WTC11 (cell line): ENCODE measurements at places on chromosomes 2 and 18.

GRCh38 chr2:11655495-11655894, 14.5 kb downstream of the NTSR2 start:
- no peak for DNase-seq

DNA sequence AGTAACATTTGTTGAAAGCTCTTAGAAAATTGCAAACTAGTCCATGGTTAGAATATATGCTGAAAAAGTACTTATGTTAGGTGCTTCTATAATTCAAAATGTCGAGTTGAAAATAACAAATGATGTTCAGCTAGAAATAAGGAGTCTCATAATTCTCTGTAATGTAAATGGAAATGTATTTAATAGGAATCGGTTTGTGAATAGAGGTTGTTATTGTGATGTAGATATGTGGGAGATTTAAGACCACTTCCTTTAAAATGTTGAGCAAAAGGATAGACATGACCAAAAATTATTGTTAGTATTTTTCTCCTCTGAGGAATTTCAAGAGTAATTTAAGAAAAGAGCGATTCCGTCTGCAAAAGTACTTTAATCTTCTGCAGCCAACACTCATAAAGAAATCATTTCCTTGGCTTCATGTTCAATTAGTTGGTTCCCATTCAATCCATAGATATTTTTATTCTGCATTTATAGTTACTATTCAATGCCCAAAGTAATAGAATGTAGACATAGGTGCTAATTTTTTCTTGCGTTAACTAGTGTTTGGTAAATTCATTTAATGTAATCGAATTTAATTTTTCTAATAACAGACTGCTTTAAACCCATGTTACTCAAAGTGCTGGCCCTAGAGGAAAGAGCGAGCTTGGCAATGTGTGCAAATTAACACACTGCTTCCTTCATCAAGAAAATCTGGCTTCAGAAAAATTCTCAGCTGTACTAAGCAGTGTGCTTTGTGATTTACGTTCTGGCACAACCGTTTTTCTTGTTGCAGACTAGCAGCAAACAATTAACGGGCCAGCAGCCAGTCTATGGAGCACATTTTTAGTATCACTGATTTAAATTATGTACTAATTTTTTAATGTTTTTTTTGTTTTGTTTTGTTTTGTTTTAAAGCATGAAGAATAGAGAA, 32.2 kb downstream of the FN1 start:
- DNase-seq: no peak

- DNase-seq: no peak
These were observed 476.0 kb downstream of the EIPR1 start for GRCh38 chr2:2901384-2902345.

DNA sequence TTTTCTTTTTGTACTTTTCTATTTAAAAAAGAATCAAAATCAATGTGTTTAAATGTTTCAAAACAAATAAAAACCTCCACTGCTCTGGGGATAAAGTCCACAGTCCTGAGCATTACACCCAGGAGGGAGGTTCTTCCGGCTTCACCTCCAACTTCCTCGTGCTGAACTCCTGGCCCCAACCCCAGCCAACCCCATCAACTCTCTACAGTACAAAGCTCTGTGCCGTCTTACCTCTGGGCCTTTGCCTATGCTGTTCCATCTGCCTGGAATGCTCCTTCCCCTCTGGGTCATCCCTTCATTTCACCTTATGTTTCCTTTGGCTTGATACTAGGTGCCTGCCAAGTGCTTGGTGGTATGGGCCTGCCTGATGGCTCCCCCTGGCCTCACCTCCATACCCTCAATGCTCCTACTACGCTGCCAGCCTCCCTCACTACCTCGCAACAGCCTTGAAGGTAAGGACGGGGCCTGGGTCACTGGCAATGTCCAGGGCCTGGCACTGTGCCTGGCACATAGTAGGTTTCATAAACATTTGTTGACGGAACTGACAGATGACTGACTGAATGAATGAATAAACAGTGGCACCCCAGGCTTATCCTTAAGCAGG, 28.8 kb downstream of the SDC1 start:
- DNase-seq: no peak

- no peak for DNase-seq
These were observed 69.3 kb downstream of the HDAC4 start for GRCh38 chr2:239331560-239331959.

- DNase-seq: no peak
These were observed 100.0 kb downstream of the MAP2 start for GRCh38 chr2:209523867-209524266.

GRCh38 chr2:217947383-217948350, 55.1 kb downstream of the TNS1 start:
- peak; percentile 54 for DNase-seq

DNA sequence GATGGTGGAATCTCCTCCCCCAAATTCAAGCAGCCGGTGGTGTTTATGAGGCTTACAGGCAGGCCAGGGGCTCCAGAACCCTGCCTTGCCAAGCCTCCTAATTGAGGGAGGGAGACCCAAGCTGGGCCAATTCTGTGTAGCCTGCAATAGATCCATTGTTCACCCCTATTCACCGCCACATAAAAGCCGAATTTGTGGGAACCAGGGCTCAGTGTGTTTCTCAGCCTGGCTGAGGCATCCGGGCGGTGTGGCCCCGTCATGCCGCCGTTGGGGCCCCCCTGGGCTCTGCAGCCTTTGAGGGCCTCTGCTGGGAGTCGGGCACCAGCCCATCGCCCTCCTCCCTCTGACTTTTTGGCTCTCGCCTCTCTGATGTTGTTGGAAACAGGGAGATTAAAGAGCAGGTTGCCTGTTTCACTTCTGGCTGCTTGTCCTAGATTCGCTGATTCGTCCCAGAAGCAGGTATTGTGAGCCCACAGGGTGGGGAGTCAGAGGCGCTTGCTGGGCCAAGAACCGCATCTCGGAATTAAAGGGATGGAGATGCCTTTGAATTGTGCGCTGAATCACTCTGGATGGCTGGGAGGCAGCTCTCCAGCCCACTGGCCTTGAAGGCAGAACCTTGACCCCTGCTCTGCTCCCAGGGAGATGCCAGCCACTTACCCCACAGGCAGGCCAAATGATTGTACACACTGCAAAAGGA, 14.7 kb upstream of the OTOS start:
- DNase-seq: no peak

DNA sequence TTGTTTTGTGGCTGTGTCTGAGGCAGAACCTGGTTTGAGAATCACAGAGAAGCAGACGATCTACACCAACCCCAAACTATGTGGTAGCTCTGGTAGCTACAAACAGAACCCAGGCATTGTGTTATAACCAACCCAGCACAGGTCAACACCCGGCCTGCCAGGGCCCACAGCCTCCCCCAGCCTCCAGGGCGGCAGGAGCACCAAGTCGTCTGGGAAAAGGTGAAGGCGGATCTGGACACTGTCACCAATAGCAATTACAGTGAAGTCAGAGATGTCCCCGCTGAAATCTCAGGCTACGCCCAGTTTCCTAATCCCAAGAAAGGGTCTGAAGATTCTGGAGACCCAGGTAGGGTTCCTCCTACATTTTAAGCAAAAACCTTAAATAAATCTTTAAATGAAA, 3.6 kb downstream of the HJURP start:
- DNase-seq: no peak

GRCh38 chr2:189013031-189013430, 38.9 kb downstream of the COL3A1 start:
- no peak for DNase-seq

- DNase-seq: no peak
These were observed 79.9 kb downstream of the THADA start for GRCh38 chr2:43515807-43516497.

- no peak for DNase-seq
These were observed 178.2 kb upstream of the EPHA4 start for GRCh38 chr2:221750316-221750715.

GRCh38 chr18:22387364-22387763, 30.4 kb downstream of the CTAGE1 start:
- DNase-seq: no peak

DNA sequence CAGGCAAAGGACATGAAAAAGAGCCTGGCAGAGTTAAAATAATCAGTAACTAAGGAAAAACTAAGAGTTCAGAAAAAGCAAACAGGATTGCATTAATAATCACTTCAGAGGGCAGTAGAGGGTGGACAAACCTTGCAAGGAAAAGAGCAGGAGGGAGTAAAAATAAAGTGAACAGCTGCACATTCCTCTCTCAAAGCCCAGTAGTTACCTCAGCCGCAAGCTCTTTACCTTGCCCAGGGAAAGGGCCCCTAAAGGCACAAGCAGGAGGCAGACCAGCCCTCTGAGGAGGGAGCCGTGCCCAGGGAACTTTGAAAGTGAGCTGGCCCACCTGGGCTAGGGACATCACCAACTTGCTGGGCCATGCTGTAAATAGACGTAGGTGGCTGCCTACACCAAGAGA, 196.9 kb downstream of the C1D start:
- DNase-seq: peak; percentile 29

GRCh38 chr2:42141687-42142546, 27.2 kb upstream of the EML4 start:
- peak; percentile 45 for DNase-seq

DNA sequence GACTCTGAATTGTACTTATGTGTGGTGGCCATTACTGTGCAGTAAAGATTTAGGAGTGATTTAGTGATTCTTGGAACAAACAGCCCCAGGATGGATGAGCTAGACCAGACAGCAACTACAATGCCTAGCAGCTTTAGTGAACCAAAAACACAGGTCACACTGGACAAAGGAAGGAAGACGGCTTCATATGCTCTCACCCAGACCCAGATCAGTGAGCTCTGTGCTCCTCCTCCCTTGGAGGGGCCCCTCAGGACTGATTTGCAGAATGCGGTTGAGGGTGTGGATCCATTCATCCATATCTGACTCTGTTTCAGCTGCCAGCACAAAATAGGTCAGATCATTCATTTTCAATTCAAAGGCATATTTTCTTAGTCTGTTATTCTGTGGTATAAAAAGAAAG, 159.7 kb upstream of the CCDC195 start:
- no peak for DNase-seq

- no peak for DNase-seq
These were observed 219.7 kb upstream of the CHST9 start for GRCh38 chr18:27404855-27405254.

- DNase-seq: no peak
These were observed 28.7 kb upstream of the RPRD1A start for GRCh38 chr18:36095936-36096519.

DNA sequence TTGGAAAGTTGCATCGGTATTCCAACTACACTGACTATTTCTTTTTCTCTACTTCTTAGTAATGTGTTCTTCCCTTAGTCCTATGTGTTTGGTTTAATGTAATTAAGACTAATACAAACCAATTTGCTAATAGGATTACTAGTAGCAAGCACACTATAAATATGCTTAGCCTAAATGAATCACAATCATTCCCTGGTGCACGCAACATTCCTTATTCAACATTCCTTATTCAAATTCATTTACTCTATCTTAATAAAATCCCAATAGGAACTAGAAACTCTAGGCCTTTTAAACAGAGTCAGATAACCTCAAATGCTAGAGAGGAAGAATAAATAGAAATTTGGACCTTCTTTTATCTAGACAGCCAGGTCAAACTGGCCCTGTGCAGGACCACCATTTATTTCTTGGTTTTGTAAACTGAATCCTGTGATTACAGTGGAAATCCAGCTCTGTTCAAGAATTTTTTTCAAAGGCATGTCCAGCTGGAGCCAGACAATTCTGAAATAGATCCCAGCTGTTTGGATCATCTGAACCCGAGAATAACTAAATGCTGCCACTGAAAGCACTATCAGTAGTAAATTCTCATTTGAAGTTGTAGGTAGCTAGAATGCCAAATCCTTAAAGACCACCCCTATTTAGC, 103.1 kb downstream of the PPP1R1C start:
- DNase-seq: no peak

GRCh38 chr18:33184958-33185357, 255.6 kb downstream of the CCDC178 start:
- DNase-seq: peak; percentile 12

GRCh38 chr2:157785200-157785599, 90.9 kb downstream of the ACVR1 start:
- DNase-seq: no peak

DNA sequence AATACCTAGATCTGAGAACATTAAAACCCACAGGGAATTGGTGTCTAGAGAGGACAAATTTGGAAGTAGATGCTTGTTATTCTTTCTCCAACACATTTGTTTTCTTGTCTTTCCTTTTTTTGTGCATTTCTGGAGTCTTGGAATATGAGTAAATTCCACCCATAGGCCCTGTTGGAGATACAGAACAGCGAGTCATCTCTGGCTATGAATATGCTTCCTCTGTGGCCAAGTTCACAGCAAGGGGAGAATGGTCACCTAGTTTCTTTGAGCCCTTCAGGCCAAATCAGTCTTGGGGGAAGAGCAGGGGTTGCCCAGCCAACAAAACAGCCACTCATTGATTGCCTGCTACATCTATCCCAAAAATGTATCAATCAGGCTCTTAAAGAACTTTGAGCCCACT, 31.3 kb downstream of the SP140L start:
- no peak for DNase-seq

GRCh38 chr18:61398961-61399705, 65.9 kb downstream of the CDH20 start:
- DNase-seq: no peak

DNA sequence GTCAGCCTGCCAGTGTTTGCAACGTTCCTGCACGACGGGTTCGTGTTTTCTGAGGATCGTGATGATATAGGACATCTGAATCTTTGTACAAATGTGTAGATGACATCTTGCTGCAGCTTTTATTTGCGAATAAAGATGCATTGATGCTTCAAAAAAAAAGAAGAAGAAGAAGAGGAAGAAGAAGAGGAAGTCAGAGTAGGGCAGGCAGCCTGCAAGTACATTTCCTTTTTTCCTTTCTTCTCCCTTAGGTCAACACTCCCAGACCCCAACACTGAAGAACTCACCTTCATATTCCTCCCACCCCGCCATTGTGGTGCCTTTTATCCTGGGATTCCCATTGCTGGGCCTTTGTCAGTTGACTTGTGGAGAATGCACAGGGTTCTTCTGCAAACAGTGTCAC, 91.5 kb downstream of the FHOD3 start:
- DNase-seq: no peak

GRCh38 chr2:24461685-24462084, 29.4 kb upstream of the NCOA1 start:
- DNase-seq: no peak

- no peak for DNase-seq
These were observed 183.3 kb downstream of the ASXL3 start for GRCh38 chr18:33761363-33761762.

DNA sequence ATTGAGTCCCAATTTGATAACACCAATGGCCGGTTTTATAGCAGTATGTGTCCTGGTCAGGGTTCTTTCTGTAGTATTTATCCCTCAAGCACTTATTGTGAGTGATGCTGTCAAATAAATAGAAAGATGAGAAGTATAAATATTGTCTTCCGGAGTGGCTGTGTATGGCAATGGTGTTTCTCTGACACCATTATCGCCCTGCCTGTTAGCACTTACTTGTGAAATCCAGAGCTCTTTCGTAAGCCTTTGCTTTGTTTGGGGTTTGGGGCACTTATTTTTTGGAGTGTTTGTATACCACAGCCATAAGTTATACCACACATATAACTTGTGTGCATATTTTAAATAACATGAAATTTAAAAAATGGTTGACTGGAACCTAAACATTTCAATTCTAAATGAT, 29.3 kb downstream of the CD8B2 start:
- no peak for DNase-seq

DNA sequence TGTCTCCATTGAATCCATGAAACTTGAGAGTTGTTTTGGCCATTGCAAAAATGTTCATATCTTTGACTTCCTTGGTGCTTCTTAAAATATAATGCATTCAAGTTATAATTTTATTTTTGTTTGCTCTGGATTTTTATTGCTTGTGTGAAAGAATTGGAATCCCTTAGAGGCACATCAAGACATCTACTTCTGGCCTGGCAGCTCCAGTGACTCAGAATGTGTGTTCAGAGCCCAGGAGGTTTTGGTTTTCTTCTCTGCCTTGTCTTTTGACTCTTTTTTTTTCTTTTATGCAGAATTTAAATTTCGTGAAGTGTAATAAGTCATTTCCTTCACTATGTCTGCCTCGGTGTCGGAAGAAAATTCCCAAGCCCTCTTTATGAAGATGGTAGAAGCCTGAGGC, 180.2 kb downstream of the LTBP1 start:
- no peak for DNase-seq
